ENCODE measurements at places on chromosomes 13 and 19.

DNA sequence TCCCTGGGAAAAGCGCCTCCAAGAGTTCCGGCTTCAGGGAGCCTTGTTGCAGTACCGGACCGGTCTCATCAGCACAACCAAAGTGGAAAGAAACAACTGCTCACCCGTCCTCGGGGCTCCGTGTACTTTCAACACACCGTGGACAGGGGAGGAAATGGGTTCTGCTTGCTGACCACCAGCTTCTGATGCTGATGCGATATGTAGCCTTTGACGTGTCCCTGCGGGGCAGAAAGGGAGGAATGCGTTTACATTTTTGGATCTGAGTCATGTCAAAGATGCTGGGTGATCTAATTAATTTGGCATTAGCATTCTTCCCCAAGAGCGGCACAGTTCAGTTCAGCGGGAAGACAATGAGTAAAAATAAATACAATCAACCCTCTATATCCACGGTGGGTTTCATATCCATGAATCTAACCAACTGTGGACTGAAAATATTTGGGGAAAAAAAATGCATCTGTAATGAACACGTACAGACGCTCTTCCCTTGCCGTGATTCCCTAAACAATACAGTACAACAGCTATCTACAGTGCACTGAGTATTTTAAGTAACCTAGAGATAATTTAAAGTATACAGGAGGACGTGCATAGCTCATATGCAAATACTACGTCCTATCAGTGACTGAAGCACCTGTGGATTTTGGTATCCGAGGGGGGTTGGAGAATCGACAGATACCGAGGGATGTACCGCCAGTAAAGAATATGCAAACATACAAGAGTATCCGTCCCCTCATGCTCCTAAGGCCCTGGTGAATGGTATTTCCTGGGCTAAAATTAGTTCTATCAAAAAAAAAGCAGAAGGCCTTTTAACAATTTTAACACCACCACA lies 19.8 kb downstream of the PROZ start:
- no peak for DNase-seq

GRCh38 chr19:609004-609346 lies 19.3 kb downstream of the HCN2 start:
- DNase-seq = peak; percentile 63

DNA sequence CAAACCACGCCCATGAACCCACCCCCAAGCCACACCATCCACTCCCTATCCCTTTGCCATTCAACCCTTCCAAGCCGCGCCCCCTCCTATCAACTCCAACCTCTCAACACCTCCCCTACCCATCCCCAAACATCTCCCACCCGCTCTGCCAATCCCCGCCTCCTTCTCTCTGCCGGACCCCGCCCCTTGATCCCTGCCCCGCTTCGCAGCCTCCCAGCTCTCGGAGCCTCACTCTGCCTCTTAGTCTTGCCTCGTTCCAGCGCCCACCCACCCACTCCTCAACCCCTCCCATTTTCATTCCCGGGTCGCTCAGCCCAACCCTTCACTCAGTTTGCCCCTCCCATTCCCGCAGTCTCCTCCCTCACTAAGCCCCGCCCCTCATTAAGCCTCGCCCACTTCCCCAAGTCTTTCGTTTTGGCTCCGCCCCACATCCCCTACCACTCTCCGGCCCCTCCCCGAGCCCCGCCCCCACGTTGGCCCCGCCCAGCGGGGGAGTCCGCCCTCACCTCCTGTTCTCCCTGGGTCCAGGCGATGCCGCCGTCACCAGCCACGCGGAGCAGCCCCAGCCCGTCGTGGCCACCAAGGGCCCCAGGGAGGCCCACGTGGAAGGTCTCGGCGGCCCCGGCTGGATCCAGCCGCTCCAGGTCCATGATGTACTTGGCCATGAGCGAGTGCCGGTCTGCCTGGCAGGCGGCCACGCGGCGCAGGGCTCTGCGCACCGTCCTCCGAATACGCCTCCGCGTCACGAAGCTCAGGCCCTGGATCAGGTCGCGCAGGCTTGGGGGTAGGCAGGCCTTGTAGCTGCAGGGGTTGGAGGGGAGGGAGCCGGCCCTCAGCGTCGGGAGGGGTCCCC lies 5.7 kb downstream of the JAK3 start:
- peak; percentile 65 for DNase-seq

- DNase-seq = no peak
These were observed 47.7 kb downstream of the DOCK9 start for GRCh38 chr13:98930151-98930591.

DNA sequence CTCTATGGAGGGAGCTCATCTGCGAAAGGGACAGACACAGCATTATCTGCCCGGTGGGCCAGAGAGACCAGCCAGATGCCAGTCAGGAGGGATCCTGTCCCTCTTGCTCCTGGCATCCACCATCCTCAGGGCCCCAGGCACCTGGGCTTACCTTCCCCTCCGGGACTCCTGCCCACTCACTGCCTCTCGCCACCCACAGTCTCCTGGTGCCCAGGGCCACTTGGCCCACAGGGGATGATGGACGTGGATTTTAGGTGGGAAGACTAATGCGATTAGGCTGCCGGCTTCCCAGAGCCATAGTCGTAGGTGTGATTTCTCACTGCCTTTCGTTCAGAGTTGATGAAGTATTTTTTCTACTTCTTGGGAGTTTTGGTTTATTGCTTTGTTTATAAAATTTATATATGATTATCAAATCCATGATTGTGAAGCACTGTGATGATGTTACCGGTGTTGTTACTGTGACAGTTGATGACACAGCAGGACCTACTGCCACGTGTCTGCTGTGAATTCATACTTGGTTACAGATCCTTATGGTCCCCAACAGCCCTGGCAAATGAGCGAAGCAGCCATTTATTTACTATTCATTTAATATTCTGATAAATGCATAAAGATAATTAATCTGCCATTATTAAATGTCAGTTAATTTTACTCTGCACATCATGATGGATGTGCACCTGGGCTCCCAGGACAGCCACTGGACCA lies 14.5 kb upstream of the CHAMP1 start:
- DNase-seq = no peak

- DNase-seq = no peak
These were observed 3.8 kb downstream of the ZNF784 start for GRCh38 chr19:55620410-55621204.

DNA sequence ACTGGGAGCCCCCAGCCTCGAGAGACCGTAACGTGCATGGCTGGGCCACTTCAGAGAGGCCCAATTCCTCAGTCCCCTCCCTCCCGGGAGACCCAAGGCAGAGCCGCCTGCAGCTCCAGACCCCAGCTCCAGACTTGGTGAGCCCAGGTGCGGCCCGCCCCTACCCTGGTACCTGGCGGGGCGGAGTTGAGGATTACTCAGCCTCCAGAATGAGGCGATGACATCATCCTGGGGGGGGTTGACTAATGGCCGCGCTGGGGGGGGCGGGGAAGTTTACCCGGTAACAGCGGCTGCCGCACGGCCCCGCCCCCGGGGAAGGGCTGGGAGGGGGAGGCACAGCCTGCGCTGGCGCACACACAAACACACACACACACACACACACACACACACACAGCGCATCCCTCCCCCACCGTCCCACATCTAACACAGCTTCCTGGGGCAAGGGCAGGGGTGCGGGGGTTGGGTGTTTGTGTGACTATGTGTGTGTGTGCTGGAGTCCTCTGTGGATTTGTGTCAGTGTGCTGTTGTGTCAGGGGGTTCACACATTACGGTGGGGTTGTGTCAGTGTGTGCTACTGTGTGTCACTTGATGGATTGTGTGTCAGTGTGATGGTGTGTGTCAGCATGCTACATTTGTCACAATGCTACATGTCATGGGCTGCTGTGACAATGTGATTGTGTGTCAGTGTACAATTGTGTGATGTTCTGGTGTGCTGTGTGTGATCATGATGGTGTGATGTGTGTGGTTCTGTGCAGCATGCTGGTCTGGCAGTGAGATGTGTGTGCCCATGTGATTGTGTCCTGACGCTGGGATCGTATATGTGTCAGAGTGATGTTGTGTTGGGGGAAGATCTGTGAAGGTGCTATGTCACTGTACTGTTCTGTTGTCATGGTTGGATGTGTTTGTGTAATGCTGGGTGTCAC lies 10.3 kb upstream of the BBC3 start:
- DNase-seq = peak; percentile 57

DNA sequence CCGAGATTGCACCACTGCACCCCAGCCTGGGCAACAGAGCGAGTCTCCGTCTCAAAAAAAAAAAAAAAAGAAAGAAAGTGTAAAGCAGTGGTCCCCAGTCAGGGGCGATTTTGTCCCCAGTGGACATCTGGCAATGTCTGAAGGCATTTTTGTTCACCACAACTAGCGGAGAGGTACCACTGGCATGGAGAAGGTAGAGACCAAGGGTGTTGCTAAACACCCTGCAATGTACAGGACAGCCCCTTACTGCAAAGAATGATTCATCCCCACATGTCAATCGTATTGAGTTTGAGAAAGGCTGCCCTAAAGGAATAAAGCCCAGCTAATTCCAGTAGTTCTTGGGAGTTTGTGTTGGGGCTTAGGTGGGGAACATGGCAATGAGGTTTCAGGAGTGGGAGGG lies 38.7 kb downstream of the CYP4F2 start:
- DNase-seq = no peak

- DNase-seq = no peak
These were observed 112.8 kb upstream of the GPR12 start for GRCh38 chr13:26873386-26873698.

All from CMK (cell line).